ENCODE measurements at places on chromosomes 2 and 18.

GRCh38 chr2:5698134-5698533, 6.0 kb downstream of the SOX11 start:
- DNase-seq: no peak

DNA sequence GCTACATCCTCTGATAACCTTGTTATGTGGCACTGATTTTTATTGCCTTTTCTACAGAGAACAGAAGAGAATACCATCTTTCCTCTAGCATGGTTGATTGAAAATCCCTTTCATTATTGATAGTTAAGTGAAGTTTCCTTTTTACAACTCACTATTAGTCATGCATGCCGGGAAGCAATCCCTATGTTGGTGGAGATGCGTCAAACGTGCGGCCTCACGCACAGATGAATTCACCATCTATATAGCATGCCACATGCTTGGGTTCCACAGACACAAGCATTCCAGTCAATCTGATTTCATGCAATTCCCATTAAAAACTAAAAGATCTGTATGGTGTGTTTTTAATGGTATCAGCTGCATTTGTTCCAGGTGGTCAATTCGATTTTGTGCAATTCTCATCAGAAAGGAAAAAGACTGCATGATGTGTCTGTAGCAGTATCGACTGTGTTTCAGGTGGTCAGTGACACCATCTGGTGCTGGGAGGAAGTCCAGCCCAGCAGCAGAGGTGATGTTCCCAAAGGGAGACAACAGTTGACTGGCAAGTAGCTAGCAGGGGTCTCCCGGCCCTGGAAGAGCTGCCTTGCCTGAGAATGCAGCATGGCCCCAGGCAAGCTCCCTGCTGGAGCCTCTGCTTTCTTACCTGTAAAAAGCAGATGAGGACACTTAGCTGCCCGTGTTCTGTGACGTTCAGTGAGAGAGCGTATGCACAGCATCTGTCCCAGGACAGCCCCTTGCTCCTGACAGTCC, 151.3 kb upstream of the NCK2 start:
- no peak for DNase-seq

- no peak for DNase-seq
These were observed 383.0 kb upstream of the LRRTM1 start for GRCh38 chr2:80687524-80687923.

DNA sequence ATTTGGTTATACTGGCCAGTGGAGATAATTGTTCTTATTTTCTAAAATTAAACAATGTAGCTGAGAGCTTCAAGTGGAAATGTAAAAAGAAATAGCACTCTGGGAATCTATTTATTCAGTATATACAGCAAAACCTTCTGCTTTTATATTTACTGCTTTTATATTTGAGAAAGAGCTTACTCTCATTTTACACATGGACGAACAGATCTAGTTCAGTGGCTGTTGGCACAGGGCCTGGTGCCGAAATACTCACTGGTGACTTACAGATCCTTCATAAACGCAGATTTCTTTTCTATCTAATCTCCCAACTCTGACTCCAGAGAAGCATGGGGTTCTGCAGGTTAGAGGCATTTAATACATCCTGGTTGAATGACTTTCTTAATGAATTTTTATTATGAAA, 266.2 kb downstream of the ASXL3 start:
- DNase-seq: no peak

GRCh38 chr2:45567288-45567963, 43.6 kb downstream of the SRBD1 start:
- DNase-seq: no peak

GRCh38 chr2:203492965-203493364, 42.1 kb downstream of the RAPH1 start:
- DNase-seq: no peak

DNA sequence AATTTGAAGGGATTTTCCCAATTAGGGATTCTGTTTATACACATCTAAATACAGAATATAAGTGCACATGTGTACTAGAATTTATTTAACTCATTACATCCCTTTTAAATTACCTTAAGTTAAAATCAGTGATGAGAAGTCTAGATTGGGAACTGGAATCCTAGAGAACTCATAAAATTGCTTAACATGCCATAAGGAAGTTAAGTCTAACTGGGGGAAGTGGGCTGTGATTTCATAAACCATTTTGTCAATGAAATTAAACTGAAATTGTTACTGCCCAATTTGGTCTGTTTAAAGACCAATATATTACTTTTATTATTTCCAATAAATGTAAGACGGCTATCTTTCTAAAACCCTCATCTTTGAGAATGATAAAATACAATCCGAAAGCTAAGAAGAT, 72.3 kb upstream of the CD226 start:
- no peak for DNase-seq

- DNase-seq: no peak
These were observed 161.9 kb downstream of the NBAS start for GRCh38 chr2:15399241-15399640.

GRCh38 chr2:119434664-119435063, 3.0 kb downstream of the TMEM37 start:
- DNase-seq: no peak

DNA sequence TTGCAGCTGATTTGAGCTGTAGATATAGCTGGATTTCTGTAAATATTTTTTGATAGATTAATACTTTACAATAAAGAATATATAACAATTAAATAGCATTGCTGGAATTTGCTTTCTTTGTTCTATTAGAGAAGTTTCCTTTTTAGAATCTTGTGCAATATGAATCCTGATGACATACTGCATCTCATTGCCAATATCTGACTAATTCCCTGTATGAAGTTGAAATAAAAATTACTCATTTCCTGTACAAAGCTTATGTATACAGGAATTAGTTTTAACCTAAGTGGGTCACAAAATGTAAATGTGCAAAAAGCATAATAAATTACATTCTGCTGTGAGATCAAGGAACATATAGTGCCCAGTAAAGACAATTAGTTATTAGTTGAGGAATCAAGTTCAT, 72.8 kb upstream of the TMEFF2 start:
- DNase-seq: no peak

GRCh38 chr2:231568785-231569435, 23.8 kb upstream of the TEX44 start:
- no peak for DNase-seq

DNA sequence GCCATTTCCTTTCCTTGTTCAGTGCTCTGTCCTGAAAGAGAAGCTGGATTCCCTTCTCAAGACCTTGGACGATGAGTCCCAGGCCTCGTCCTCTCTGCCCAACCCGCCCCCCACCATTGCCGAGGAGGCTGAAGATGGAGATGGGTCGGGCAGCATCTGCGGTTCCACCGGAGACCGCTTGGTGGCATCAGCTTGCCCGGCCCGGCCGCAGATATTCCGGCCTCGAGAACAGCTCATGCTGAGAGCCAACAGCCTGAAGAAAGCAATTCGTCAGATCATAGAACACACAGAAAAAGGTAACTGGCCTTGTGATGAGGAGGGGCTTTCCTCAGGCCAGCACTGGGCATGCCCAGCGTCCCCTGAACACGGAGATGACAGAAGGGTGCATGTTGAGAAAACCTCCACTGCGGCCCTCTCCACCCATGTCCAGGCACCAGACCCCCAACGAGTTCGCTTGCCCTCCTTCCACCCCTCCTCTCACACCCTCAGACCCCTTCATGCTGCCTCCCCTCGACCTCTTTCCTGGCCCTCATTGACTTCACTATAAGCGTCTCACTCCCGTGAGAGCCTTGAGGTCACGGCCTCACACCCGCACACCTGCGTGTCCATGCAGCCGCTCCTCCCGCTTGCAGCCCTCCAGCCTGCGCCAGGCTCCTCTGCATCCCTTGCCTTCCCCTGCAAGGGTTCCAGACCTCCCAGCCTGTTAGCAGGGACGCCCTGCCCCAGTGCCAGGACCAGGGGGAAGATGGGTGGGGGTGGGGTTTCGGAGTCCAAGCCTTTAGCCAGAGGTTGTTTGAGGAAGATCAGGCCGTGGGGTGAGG, 95.0 kb downstream of the DGKD start:
- no peak for DNase-seq

- no peak for DNase-seq
These were observed 42.8 kb upstream of the GALR1 start for GRCh38 chr18:77206676-77207374.

- DNase-seq: no peak
These were observed 99.5 kb downstream of the MRO start for GRCh38 chr18:50720325-50720674.

DNA sequence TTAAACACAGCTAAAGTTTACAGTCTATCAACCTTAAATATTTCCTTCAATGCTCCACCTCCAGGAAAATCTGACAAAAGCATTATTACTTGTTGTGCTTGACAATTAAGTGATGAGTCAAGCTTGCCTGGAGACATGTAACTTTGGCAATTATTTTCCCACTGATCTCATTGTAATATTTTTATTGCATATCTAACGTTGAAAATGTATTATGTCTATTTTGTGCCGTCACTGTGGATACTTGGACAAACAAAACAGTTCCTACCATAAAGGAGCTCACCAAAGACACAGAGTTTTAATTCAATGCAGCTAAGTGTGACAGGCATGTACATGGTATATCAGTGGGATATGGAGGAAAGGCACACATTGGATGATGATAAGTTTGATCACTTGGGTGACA, 24.7 kb downstream of the RNF103 start:
- no peak for DNase-seq

- DNase-seq: no peak
These were observed 353.0 kb downstream of the MYCN start for GRCh38 chr2:16293398-16293797.

GRCh38 chr18:11392980-11393885, 216.2 kb upstream of the SLC35G4 start:
- DNase-seq: no peak

- no peak for DNase-seq
These were observed 52.5 kb downstream of the AQP4 start for GRCh38 chr18:26813043-26813442.

GRCh38 chr2:85263591-85263990, 64.2 kb downstream of the TGOLN2 start:
- no peak for DNase-seq

- DNase-seq: no peak
These were observed 22.8 kb downstream of the CYBRD1 start for GRCh38 chr2:171545086-171545485.

DNA sequence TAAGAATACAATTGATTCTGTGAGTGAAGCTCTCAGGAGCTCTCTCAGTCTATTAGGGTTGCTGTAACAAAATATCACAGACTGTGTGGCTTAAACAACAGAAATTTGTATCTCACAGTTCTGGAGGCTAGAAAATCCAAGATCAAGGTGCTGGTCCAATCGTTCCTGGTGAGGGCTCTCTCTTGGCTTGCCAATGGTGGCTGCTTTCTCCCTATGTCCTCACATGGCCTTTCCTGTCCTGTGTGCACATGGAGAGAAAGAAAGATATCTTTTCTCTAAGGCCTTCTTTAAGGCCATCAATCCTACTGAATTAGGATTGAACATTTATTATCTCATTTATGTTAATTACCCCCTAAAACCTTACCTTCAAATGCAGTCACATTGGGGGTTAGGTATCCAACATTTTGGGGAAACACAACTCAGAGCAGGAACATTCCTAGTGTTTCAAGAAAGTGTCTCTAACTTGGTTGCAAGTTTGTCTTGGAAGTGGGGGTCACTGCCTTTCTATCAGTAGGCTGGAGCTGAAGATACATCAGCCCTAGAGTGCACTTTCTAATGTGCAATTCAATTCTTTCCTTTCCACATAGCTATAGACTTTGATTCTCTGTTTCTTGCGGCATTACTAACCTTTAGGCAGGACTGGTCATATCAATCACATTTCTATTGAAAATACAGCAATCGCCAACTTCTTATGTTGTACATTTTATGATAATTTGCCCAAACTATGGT, 24.8 kb downstream of the TFPI start:
- no peak for DNase-seq

GRCh38 chr2:81981585-81981984, 1677.0 kb upstream of the LRRTM1 start:
- no peak for DNase-seq

DNA sequence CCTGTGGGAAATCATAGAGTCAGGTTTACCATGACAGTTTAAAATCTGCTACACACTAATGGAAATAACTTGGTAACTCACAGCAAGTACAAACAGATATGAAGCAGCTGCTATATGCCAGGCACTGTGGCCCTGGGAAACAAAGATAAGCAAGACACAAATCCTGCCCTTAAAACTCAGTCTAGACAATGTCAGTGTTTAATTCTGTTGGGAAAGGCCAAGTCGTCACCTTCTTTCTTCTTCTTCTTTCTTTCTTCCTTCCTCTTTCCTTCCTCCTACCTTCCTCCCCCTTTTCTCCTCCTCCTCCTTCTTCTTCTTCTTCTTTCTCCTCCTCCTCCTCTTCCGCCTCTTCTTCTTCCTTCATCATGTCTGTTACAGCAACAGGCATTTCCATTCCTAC, 26.8 kb downstream of the PLEK start:
- no peak for DNase-seq

DNA sequence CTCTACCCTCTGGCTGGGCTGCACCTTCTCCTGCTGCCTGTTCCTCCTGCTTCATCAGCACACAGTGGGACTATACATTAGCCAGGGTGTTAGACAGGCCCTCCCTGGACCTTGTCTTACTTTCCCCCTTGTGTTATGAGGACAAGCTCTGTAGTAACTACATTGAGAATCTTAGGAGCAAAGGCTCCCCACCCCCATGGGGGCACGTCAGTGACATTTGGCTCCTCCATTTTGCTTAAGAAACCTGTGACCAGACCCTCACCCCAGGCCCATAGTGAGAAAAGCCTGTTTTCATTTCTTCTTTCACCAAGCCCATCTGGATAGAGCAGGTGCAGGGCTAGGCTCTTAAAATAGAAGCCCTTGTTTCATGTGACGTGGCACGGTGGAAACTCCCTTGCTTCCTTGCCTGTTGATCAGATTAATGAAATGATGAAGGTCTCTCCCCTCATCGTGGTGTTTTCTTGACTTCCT, 146.7 kb downstream of the RPIA start:
- no peak for DNase-seq

DNA sequence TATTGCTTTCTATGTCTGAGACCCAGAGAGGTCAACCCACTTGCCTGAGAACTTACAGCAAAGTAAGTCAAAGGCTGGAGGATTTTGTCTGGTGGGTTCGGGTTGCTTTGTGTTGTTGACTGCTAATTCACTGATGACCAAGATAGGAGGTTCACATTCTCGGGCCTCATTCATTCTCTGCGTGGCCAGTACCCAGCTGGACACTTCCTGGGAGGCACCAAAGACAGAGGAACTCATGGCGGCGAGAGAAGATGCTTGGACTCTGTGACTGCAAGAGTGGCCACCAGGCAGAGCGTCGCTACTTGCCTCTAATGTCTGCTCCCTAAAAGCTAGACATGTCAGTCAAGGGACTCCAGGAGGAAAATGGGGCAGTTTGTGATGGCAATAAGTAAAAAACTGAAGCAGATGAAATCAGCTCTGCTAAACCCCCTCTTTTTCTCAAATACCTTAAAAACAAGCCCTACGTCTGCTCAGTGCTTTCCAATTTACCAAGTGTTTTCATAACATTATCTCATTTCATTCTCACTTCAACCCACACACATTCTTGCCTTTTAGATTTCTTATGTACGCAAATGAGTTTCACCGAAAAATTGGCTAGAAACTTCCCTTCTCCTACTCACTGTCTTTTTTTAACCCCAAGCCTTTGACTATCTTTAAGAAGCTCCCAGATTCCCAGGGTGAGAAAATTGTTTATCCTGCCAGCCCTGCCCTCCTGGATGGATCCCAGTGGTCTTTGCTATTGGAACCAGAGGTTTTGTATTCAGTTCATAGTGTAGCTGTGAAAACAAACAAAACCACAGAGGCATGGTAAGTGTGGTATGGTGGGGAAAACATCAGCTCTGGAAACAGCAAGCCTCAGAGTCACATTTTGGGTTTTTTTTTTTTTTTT, 4.9 kb upstream of the LBH start:
- no peak for DNase-seq

GRCh38 chr2:179596018-179596417, 265.4 kb downstream of the ZNF385B start:
- DNase-seq: no peak

- no peak for DNase-seq
These were observed 422.3 kb upstream of the CELF4 start for GRCh38 chr18:37987901-37988300.
